ENCODE measurements at places on chromosomes 11 and 22.

DNA sequence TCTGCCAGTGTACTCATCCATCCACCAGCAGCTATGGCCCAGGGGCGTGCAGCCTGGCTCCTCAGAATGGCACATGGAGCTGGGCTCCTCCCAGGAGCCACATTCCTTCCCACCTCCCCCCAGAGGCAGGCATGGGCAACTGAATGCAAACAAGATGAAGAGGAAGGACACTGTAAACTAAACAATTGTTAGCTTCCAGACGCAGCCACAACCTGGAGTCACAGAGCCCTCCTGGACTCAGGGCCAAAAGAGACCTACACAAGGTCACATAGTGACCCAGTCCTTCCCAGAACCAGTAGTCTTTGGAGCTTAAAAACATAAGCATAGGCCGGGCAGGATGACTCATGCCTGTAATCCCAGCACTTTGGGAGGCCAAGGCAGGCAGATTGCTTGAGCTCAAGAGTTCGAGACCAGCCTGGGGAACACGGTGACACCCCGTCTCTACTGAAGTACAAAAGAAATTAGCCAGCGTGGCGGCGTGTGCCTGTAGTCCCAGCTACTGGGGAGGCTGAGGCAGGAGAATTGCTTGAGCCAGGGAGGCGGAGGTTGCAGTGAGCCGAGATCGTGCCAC lies 30.7 kb upstream of the CLDN5 start:
- DNase-seq = no peak

DNA sequence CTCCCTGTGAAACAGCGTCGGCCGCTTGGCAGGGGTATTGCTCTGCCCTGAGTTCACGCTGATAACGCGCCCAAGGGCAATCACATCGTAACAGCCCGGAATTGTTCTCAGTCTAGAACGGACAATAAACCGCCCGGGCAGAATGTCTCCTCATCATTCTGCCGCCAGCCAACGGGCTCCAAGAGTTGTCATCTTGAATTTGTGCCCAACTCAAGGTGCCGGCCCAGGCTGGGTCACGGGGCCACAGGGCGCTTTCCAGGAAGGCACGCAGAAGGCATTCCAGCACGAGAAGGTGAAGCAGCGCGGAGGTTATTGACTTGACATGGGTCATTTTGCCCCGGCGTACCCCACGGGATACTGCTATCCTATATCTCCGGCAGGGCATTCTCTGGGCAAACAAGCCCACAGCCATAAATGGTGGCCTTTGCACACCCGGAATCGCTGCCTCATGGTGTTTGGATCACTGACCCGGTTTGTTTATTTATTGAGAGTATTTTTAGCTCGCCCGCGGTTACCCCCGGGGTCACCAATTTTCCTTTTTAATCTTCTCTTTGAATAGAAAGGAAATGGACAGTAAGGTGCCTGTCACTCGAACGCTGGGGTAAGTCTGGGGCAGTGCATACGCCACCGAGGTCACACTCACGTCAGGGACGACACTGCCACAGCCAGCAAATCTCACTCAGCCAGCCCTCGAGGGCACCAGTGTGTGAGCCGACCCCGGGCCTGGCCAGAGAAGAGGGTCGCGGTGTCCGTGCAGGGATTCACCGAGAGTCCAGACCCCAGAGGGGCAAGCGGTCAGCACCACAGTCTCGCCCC lies 72.4 kb upstream of the FGF3 start:
- no peak for DNase-seq

- DNase-seq = no peak
Measured at GRCh38 chr11:110294509-110294908, 1.9 kb downstream of the RDX start.

- no peak for DNase-seq
Measured at GRCh38 chr22:23180893-23181720, 798 bp downstream of the BCR start.

GRCh38 chr11:73004088-73004487 lies 138.0 kb downstream of the FCHSD2 start:
- no peak for DNase-seq

GRCh38 chr11:95344932-95345642 lies 114.1 kb upstream of the SESN3 start:
- DNase-seq = no peak

GRCh38 chr11:47620836-47621378 lies 21.5 kb downstream of the MTCH2 start:
- no peak for DNase-seq
